Renal cortex interstitium (tissue), 15 donors: ENCODE measurements at places on chromosomes 7 and 10.
A peak's percentile ranks its signal among the peaks of the same experiment; 100 is the strongest.

GRCh38 chr7:78090616-78091015, 292.0 kb downstream of the PHTF2 start:
- no peak for DNase-seq

DNA sequence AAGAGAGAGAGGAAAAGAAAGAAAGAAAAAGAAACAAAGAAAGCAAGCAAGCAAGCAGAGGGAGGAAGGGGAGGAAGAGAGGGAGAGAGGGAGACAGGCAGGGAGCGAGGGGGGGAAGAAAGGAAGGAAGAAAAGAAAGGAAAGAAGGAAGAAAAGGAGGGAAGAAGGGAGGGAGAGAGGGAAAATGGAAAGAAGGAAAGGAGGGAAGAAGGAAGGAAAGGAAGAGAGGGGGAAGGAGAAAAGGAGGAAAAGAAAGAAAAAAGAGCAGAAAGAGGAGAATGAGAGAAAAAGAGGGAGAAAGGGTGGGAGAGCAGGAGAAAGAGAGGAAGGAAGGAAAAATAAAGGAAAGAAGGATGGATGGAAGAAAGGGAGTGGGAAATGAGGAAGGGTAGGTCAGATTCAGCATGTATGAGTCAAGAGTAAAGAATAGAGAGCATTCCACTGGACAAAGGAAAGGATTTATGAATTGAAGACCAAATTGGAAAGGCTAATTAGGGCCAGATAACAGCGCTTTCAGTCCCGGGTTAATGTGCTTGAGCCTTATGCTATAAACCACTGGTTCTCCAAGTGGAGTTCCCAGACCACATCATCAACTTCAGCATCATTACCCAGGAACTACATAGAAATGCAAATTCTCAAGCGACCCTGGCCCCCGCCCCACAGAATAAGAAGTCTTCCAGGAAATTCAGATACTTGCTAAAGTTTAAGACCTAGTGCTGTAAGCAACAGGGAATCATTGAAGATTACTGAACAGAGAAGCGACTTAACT, 85.1 kb downstream of the C10orf90 start:
- DNase-seq = no peak

DNA sequence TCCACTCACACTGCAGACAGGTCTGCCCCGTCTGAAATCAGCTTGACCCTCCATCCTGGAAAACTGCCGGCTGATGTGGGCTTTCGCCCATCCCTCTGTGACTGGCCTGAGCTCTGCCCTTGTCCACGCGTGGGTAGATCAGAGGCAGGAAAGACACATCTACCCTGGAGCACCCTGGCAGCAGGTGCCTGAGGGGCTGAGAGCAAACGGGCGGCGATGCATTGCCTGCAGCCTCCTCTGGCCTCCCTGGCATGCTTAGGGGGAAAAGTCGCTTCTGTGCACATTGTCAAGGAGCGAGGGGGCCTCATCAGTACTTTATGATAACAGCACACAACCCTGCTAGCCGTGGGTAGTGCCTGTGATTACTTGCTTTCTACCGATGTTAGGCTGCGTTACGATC, 109.4 kb downstream of the ADARB2 start:
- DNase-seq = no peak

- DNase-seq = no peak
These were observed 2.1 kb upstream of the PPIA start for GRCh38 chr7:44794331-44794730.

- DNase-seq = peak; percentile 11
These were observed 42.9 kb downstream of the MKLN1 start for GRCh38 chr7:131370523-131370968.

GRCh38 chr7:149459540-149460452, 1.1 kb downstream of the ZNF777 start:
- DNase-seq = no peak

- no peak for DNase-seq
These were observed 34.4 kb upstream of the CAV2 start for GRCh38 chr7:116465125-116465524.

DNA sequence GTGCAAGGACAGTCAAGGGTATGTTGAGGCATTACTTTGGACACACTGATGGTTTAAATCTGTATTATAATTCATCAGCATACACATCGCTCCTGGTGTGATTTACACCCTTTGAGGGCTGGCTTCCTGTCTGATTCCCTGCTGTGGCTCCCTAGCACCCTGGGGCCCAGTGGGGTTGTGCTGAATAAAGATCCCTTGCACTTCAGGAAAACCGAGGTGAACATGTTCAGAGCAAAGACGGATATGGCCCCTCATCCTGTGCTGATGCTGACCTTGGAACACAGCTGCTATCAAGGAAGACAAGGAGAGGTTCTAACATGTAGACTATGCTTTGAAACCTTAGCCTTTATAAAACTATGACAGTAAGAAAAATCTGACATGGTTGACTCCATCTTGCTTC, 84.6 kb upstream of the UNC5B start:
- no peak for DNase-seq
